ENCODE measurements at places on chromosomes 2 and 18. TPM values are rescaled to one million over a fixed set of nuclear protein-coding genes. Genes with fewer than 3 reads are reported as not detected.

ATP6V1C2 gene
- 0.07 TPM for total RNA-seq

REG3G gene
- not detected for total RNA-seq

EPB41L3 gene
- 0.52 TPM for total RNA-seq

COPS7B gene
- total RNA-seq = 40.9 TPM

IL36RN gene
- 0.13 TPM for total RNA-seq

CRYGD gene
- total RNA-seq = not detected

SLC40A1 gene
- 2.7 TPM for total RNA-seq

ACMSD gene
- total RNA-seq = not detected

SLC9A4 gene
- total RNA-seq = not detected

CHRNG gene
- total RNA-seq = not detected

RDH14 gene
- 47.7 TPM for total RNA-seq

FKBP1B gene
- total RNA-seq = 10.1 TPM

OXER1 gene
- total RNA-seq = not detected

SGPP2 gene
- 0.46 TPM for total RNA-seq

FBLN7 gene
- total RNA-seq = 0.28 TPM

ELMOD3 gene
- 12.5 TPM for total RNA-seq

SH3RF3 gene
- total RNA-seq = 0.63 TPM

C2orf66 gene
- total RNA-seq = 0.11 TPM

ALK gene
- total RNA-seq = not detected

CCDC178 gene
- not detected for total RNA-seq

ASB18 gene
- total RNA-seq = not detected

FHOD3 gene
- 2.3 TPM for total RNA-seq

CENPA gene
- total RNA-seq = 46.7 TPM

RIT2 gene
- total RNA-seq = not detected

AKAIN1 gene
- total RNA-seq = not detected

SS18 gene
- 52.6 TPM for total RNA-seq

CNDP1 gene
- total RNA-seq = not detected

NLRC4 gene
- total RNA-seq = not detected

LHCGR gene
- not detected for total RNA-seq

CGREF1 gene
- total RNA-seq = 8.5 TPM

PCBP1 gene
- total RNA-seq = 353 TPM

CCDC142 gene
- total RNA-seq = 16.6 TPM

B3GNT7 gene
- total RNA-seq = 2.8 TPM

SLC30A3 gene
- total RNA-seq = 3.6 TPM

KIDINS220 gene
- total RNA-seq = 14.9 TPM
